GM12865 (cell line): ENCODE measurements at places on chromosomes 6 and 20.

DNA sequence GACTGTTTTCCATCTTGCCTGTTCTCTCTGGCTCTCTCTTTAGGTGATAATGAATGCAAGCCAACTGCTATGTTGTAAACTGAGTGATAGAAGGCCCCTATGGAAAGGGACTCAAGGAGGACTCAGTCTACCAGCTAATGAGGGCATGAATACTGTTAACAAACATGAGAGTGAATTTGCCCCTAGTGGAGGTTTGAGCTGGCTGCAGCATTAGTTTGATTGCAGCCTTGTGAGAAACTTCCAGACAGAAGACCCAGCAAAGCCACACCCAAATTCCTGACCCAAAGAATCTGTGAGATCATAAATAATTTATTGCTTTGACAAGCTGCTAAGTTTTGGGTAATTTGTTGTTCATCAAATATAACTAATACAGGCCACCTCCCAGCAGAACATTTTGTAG lies 50.0 kb upstream of the PLCB1 start:
- no peak for DNase-seq

GRCh38 chr20:36236786-36237121 lies 476 bp downstream of the AAR2 start:
- no peak for DNase-seq

DNA sequence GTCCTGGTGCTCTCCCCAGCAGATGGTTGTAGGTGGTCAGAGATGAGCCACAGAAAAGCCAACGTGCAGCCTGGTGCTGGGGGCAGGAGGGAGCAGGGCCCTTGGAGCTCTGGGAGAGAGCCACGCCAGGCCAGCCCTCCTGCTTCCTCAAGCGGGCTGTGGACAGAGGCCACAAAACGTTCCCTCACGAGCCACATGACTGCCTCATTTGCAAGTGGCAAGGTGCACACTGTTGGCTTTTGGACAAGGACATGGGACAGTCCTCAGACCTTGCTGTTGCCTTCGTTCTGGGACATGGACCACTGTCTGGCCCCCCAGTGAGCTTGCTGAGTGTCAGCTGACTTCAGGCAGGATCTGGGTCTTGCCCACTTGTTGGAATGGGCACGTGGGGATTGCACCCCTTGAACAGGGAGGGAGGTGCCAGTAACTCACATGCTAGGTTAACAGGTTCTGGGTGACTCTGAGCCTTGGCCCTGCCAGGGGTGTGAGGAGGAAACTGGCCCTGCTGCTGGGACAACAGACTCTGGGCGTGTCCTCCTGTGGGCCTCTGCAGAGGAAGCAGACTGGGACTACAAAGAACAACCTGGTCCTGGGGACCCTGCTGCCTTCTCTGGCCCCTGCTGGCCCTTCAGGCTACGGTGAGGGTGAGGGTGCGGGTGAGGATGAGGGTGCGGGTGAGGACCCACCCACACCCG lies 2.6 kb downstream of the SLCO4A1 start:
- no peak for DNase-seq

GRCh38 chr6:20481281-20481680 lies 53.0 kb upstream of the CDKAL1 start:
- DNase-seq = no peak

DNA sequence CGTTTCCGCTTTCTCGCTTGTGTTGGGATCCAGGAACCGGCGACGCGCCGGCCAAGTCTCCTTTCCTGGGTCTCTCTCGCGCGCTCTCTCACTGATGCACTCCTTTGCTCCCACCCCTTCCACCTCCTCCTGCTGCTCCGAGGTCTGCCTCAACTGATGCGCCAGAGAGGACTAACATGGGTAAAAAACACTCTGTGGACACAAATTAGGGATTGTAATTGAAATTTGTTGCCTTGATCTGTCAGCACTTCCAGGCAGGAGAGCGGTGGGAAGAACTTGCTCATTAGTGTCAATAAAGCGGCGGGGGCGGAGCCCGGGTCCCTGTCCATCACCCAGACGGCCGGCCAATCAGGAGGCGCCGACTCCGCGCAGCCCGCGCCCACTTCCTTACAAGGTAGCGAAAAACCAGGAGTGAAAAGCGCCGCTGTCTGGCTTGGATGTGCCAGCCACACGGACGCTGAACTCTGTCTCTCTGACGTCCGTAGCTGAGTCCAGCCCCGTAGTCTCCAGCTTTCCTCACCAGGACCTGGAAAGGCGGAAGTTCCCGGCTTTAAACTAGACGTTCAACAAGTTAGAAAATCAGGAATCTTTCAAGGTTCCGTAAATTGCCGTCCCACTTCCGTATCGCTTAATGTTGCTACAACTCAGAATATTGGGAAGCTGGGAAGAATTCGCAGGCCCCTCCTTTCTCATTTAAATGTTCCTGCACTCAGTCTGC lies at the start of gene TBX18:
Gene TBX18 (minus strand): TSS at position 267 of the 718 bp plus-strand sequence. CDS start 417 bp downstream, outside the sequence.
- DNase-seq = no peak

- no peak for DNase-seq
These were observed 164.9 kb downstream of the CDH26 start for GRCh38 chr20:60123096-60123495.

- DNase-seq = no peak
These were observed 4.2 kb downstream of the ZNF337 start for GRCh38 chr20:25692499-25692898.

- DNase-seq = no peak
These were observed 143.0 kb downstream of the GMDS start for GRCh38 chr6:2102316-2102883.

DNA sequence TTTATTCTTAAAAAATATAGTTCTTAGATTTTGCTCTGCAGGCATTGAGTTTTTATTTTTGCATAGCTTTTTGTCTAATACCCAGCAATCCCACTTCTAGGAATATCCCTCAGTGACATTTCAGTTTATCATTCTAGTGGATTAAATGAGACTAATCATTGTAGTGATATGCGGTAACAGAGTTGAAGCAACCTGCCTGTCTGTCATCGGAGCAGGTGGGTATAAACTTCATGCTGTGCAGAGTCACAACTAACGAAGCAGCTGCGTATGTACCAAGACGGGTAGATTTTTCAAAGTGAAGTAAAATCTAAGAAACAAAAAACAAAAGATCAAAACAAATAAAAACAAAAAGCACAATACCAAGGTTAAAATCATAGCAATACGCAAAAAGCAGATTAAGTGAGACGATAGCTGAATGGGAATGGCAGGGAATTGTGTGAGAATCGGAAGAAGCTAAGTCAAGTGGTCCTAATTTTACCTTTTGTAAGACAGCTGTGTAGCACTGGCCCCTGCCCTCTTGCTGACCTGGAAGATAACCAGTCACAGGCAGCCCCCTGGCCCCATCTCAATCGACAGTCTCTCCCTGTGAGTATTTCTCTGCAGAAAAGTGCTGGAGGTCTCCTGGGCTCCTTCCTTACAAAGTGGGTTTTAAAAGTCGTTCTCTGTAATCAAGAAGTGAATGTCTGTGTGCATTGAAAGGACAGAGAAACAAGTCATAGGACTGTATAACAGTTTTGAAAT lies 169.2 kb downstream of the OR2B2 start:
- no peak for DNase-seq

GRCh38 chr6:150115769-150116168 lies 27.1 kb upstream of the PPP1R14C start:
- no peak for DNase-seq
